ENCODE measurements at places on chromosomes 5 and 9.

DNA sequence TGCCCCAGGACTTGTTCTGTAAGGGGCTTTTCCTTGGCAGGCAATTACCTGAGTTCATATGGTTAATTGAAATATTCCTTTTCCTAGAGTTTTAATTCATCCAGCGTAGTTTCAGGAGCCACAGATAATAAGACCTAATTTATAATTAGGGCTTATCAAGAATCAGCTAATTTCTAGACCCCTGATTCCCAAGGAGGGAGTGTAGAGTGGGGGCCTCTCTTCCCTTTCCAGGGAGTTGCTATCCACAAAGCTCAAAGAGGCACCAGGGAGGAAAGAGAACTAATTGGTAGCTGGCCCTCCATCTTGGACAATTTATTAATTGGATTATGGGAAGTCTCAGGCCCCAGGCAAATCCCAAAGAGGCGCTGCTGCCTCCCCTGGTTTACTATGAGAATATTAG is 75.8 kb upstream of the ZNF618 start:
- no peak for DNase-seq

DNA sequence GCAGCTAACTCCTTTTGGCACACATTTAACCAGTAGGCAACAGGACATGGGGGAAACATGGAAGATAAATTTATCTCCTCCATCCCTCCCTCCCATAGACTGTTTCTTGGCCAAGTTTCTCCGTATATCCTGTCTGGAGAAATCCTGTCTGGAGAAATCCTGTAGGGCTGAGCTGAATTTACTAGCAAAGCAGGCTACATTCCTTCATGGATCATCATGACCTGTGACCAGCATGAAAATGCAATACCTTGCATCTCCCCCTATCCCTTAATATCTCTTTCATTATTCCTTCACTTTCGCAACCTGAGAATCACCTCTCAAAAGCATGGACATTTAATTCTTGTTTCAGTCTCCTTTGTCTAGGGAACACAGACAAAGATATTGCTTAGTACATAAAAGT is 379.1 kb downstream of the PSAT1 start:
- no peak for DNase-seq

DNA sequence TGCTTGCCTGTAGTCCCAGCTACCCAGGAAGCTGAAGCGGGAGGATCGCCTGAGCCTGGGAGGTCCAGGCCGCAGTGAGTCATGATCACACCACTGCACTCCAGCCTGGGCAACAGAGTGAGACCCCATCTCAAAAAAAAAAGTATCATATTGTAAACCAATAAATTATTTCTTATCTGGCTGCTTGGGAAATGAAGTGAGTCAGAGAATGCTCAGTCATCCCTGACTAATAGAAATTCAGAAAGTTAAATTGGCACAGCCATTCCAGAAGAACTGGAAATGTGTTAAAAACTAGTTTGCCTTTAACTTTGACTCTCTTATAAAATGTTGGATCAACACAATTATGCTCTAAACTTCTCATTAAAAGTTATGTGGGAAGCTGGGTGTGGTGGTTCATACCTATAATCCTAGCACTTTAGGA is 9.8 kb upstream of the GNE start:
- no peak for DNase-seq

DNA sequence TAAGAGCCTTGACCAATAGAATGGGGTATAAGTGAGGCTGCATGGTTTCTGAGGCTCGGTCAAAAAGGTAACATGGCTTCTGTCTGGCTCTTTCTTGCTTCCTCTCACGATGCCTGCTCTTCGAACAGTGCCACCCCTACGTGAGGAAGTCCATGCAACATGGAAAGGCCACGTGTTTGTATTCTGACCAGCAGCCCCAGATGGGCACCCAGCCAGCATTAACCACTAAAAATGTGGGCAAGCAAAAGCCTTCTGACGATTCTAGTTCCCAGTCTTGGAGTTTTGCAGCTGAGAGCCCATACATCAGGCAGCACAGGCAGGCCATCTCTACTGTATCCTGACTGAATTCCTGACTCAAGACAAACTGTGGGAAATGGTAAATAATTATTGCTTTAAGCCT is 24.2 kb upstream of the NREP start:
- DNase-seq, result peak; percentile 3

DNA sequence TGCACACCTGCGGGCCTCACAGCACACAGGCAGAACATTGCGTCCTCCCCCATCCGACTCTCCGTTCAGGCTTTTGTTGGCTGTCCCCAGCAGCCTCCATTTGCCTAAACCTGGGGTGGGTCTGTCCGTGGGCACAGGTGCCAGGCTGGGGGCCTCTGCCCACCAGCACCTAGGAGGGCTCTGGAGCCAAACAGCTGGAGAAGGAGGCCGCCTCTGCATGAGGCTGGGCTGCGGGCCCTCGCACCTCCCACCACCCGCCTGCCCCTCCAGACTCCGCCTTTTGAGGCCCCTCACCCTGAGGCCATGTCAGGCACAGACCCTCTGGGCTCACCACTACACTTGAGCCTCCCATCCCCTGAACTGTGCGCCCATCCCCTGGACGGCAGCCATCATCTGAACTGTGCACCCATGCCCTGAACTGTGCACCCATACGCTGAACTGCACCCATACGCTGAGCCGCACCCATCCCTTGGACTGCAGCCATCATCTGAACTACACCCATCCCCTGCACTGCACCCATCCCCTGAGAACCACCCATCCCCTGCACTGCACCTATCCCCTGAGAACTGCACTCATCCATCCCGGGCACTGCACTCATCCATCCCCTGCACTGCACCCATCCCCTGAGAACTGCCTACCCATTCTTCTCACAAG is 98.0 kb upstream of the OTULINL start:
- DNase-seq, result no peak

DNA sequence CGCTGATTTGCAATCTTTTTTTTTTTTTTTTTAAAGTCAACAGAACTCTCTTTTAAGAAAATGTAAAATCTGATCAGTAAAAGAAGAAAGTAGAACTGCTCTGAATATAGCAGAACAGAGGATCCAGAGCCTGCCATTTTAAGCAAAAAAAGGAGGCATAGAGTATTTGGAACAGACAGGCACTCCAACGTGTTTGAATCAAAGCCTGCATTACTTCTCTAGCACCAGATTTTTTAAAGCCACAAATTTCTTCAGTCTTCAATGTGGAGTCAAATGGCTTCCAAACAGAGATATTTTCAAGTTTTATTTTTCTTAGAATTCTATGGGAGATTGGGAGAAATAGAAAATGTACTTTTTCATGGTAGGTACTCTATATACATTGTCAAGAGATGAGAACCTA is 5.1 kb downstream of the PAIP1 start:
- DNase-seq, result no peak

DNA sequence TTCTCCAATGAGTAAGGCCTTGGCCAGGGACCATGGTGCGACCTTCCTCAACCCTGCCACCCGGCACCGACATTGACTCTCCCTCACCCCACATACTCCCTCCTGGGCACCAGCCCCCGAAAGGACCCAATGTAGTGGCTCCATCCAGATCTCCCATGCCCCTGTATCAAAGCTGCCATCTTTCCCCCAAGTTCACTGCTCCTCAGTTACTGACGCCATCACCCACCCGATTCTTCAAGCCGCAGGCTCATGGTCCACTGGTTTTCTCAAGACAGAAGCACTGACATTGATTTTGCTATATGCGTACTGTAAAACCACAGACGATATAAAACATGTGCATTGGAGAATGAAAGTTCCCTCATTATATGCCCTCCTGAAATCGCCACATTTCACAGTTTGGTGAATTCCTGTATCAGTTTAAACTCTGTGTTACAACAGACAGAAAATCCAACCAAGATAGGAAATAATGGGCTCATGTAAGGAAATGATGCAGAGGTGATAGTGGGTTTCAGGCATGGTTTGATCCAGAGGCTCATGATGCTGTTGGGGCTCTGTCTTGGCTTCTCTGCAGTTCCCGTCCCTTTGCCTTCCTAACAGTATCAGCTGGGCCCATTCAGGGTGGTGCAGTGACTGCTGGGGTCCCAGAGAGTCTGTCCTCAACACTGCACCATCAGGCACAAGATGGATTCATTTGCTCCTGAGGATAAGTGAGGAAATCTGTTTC is 207.3 kb upstream of the IER5L start:
- DNase-seq, result no peak

- no peak for DNase-seq
Measured at GRCh38 chr9:89372230-89372816, 54.0 kb downstream of the SECISBP2 start.

- DNase-seq, result no peak
Measured at GRCh38 chr5:143514616-143515335, 111.3 kb upstream of the NR3C1 start.

GRCh38 chr9:81989700-81990099 is 1.1 kb downstream of the SPATA31D1 start:
- DNase-seq, result no peak

Measured in occipital lobe (tissue), 3 donors.